ENCODE measurements at places on chromosomes 5 and 9. TPM values are rescaled to one million over a fixed set of nuclear protein-coding genes. Genes with fewer than 3 reads are reported as not detected.
A peak's percentile ranks its signal among the peaks of the same experiment; 100 is the strongest.

Gene PGGT1B
- 9.1 TPM for total RNA-seq

- DNase-seq = no peak
Measured at GRCh38 chr5:99765011-99765410, 770.2 kb upstream of the FAM174A start.

Gene PCDHB7
- total RNA-seq = 1.2 TPM

Gene ELAVL2
- total RNA-seq = 0.35 TPM

DNA sequence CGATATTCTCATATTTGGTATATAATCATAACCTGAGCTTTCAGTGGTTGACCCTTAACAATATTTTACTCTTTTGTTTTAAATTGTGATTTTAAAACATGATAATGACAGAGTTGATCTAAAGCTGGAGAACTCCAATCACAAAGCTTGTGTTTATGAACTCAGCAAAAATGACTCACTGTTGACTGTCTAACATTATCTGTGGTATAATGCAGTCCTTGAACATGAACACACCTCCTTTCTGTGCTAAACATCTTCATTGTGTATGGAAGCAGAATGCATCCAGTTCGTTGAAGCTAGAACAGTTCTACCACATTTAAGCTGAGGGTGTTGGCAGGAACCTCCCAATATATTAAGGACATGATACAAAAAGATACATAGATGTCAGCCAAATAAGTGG is 1030.2 kb upstream of the SEMA6A start:
- no peak for DNase-seq

DNA sequence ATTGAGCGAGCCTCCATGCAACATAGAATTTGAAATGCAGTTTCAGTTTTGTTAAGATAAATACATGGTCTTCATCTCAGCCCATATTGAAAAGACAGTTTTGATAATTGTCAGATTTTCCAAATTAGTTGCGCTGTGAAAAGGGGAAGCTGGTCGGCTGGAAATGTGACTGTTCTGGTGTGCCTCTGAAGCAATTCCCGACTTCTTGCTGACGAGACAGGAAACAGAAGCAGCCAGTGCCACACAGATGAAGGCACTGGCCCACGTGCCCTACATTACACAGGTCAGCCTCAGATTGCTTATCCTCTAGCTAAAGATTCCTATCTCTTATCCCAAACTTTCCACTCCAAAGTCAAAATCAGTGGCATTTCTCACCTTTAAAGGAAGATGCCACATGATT is 214.1 kb upstream of the TLE4 start:
- no peak for DNase-seq

Gene FOXD4L5
- not detected for total RNA-seq

Gene GPR151
- total RNA-seq = not detected

DNA sequence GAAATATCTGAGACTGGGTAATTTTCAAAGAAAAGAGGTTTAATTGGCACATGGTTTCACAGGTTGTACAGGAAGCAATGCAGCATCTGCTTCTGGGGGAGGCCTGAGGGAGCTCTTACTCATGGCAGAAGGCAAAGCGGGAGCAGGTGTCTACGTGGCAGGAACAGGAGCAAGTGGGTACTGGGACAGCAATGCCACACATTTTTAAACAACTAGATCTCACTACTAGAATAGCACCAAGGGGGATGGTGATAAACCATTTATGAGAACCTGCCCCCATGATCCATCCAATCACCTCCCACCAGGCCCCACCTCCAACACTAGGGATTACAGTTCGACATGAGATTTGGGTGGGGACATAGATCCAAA is 47.6 kb upstream of the HOMER1 start:
- DNase-seq = no peak

DNA sequence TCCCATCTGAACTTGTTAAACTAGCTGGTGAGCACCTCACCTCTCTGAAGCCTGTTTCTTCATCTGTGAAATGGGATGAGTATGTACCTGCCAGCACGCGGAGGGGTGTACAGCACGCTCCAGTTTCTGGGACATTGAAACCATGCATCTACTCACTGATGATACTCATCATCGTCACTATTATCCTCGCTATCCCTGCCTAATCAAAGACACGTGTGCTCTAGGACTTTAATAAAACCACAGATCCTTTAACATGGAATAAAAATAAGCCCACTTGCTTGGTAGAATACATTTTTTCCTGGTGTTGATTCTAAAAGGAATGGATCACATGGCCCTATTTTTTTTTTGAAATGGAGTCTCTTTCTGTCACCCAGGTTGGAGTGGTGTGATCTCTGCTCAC is 37.3 kb upstream of the POMT1 start:
- no peak for DNase-seq

Gene PRLR
- not detected for total RNA-seq

Gene ADAMTS6
- total RNA-seq = not detected

Gene SLC6A18
- total RNA-seq = not detected

DNA sequence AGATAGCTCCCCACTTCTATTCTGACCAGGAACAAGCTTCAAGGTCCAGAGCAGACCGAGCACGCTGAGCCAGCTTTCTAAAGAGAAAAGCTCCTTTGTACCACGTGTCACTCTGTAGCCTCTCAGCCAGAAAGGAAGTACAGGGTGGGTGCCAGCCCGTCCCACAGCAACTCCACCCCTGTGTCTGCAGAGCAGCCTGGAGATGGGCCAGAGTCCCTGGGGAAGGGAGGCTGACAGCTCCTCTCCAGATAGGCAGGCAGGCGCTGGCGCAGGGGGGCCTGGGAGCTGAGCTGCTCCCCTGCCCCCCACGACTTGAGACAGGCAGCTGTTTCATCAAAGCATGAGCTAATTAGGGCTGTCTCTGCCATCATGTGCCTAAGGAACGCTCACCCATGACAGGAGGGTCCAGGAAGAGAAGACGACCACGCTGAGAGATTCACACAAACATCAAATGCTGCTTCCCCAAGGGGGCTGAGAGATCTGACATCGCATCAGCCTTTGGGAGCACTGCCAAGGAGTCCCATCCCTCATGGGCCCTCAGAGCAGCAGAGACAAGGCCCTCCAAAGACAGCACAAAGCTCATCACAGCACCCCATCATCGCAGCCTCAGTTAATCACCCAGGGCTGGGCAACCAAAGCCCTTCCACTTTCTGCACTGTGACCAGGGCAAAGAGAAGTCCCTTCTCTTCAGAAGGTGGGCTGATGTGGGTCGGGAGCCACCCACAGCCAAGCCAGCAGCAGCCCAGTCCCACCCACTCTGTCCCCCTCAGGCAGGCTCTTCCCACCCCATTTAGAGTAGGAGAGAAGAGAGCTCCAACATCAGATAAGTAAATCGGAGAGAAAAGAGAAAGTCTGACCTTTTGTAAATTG is 78.5 kb upstream of the LRRTM2 start:
- DNase-seq = peak; percentile 30

DNA sequence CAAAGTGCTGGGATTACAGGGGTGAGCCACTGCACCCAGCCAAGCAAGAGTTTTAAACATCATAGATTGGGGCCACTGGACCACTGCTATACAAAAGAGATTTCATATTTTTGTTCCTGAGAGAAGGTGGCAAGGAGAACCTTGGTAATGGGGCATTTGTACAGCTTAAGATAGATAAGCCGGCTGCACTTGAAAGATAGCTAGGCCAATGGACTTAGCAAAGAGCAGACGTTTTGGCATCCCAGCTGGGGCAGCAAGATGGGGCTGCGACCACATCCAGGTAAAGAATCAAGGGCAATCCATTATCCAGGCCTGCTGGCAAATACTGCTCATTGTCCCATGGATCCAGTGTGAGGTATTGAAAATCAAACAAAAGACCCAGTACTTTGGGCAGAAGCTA is 3.9 kb upstream of the ISCA1 start:
- DNase-seq = no peak

DNA sequence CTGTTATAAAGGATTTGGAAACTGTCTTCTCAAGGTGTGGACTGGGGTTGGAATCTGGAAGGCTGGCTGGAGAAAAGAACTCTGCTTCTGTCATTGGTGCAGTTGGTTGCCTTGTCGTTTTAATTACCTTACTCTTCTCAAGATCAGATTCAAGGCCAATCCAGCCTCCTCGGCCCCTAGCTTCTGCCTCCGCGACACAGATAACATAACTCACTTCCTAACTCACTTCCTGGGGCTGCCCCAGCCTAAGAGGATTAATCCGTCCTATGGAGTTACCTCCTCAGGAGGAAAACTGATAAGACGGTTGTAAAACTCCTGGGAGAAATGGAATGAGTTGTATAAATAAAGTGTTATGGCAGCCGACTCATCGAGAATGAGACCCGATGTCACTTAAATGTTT is 389.1 kb upstream of the WWC1 start:
- no peak for DNase-seq

Gene AQP3
- not detected for total RNA-seq

Gene C9orf50
- not detected for total RNA-seq

Gene PPP1R26
- total RNA-seq = 32.4 TPM

GRCh38 chr5:148145916-148146315 is 22.4 kb upstream of the SPINK14 start:
- DNase-seq = no peak

- DNase-seq = no peak
Measured at GRCh38 chr5:149217803-149218155, 53.9 kb upstream of the AFAP1L1 start.

DNA sequence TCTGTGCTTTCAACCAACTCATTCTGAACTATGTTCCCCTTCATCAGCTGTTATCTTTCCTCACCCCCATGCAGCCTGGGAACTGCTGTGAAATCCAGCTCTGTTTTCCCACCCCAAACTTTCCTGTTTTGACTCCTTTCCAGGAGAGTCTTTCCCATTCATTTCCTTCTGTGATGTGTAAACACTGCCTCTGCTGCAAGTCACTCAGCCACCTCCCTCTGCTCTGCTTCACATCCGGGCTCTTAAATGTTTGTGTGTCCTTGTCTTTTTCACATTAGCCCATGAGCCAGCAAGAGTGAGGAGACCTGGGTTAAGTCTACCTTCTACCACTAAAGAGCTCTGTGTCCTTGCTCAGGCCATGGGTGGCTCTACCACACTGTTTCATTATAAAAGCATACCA is 137.5 kb downstream of the ICE1 start:
- no peak for DNase-seq

DNA sequence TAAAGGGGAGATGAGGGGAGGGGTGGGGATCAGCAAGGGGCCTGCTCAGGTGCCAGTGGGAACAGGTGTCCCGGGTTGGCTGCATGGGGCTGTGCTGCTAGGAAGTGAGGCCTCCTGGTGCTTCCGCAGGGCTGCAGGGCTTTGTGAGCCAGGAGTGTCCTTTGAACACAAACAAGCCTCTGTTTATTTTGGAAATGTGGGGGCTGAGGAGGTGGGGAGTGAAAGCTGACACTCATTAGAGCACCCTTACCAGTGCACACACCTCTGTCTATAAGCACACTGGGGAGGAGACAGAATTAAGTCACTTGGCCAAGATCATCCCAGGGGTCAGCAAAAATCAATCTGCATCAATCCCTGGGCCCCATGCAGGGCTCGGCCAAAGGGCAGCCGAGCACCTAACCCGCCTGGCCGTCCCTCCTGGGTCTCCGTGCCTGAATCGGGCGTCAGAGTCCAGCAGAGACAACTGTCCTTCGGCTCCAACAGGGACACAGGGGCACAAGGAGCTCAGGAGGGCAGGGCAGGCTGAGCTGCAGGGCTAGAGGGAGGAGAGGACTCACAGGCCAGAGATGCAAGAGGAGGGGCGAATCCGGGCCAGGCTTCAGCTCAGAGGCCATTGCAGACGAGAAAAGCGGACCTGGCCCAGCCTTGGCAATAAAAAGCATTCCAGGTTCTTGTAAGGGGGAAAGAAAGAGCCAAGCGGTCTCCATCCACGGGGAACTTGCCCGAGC is 99.8 kb downstream of the VAV2 start:
- DNase-seq = no peak

DNA sequence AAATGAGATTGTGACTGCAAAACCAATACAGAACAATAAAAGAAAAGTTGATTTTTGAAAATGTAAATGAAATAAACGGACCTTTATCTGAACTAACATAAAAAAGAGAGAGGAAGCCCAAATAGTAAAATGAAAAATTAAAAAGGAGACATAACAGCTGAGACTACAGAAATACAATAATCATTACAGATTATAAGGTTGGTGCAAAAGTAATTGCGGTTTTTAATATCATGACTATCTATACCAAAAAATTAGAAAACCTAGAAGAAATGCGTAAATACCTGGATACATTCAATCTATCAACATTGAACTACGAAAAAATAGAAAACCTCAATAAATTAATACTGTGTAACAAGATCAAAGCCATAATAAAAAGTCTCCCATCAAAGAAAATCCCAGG is 71.9 kb upstream of the SLCO6A1 start:
- no peak for DNase-seq

Gene APBA1
- total RNA-seq = 0.55 TPM

DNA sequence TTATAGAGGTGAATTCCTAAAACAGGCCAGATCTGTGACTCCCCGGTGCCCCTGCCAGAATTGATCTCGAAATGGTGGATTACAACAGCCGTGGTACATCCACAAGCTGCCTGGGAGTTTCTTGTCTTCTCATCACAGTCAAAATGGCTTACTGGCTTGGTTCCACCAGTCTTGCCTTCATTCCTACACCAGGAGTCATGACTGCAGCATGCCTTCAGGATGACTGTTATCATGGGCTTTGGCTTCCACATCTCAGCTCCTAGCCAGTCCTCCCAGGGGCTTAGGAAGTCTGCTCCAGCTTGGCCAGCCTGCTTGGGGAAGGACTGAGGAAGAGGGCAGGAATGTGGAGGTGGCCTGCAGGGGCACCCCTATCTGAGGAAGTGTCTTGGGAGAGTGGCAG is 132.9 kb upstream of the NR3C1 start:
- DNase-seq = no peak

GRCh38 chr5:103031607-103032006 is 88.3 kb downstream of the GIN1 start:
- no peak for DNase-seq

Gene MYMK
- not detected for total RNA-seq

Gene C9orf153
- total RNA-seq = not detected

Gene CER1
- not detected for total RNA-seq

GRCh38 chr9:89419978-89420394 is 77.9 kb downstream of the SEMA4D start:
- no peak for DNase-seq

- peak; percentile 2 for DNase-seq
Measured at GRCh38 chr5:155260798-155261197, 247.2 kb downstream of the KIF4B start.

DNA sequence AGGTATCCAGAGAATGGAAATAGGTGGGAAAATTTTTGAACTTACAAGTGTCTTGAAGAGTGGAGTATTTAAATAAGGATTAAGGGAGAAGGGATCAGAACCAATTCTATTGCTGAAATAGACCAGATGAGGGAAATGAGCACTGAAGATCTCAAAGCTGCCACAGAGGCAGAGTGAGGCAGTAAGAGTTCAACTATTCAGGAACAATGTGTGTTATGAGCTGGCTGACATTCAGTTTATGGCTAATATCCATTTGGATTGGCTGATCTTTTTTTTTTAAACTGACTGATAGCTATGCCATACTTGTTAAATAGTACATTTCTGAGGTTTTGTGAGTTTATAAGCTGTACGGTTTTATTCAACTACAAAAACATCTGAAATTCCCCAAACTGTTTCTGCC is 95.3 kb upstream of the GNA14 start:
- DNase-seq = no peak

Gene TERT
- 0.03 TPM for total RNA-seq

- DNase-seq = no peak
Measured at GRCh38 chr5:144691936-144692335, 521.3 kb downstream of the KCTD16 start.

- DNase-seq = no peak
Measured at GRCh38 chr5:31894141-31894540, 255.2 kb downstream of the PDZD2 start.
